Renal cortical epithelial cell (primary cell): ENCODE measurements at places on chromosomes 3 and 15. TPM values are rescaled to one million over a fixed set of nuclear protein-coding genes. Genes with fewer than 3 reads are reported as not detected.

Gene SIDT1
- total RNA-seq, result under 0.01 and 0.52 TPM in 2 replicates

Gene C3orf49
- not detected in 2 replicates for total RNA-seq

Gene RTP3
- total RNA-seq, result not detected in 2 replicates

Gene CKMT1A
- total RNA-seq, result 0.35 TPM in 1 of 2 replicates, not detected in the other

Gene TLR9
- not detected in 2 replicates for total RNA-seq

Gene PPP1R14D
- not detected in 2 replicates for total RNA-seq

Gene RTP4
- total RNA-seq, result 1.1 and 6.9 TPM in 2 replicates

Gene ACSBG1
- total RNA-seq, result 0.20 TPM in 1 of 2 replicates, not detected in the other

Gene ANKUB1
- not detected in 2 replicates for total RNA-seq

Gene ZNF501
- 1.2 and 5.3 TPM in 2 replicates for total RNA-seq

Gene IL17RB
- 1.4 and 10.9 TPM in 2 replicates for total RNA-seq

Gene ARNT2
- 2.8 and 20.8 TPM in 2 replicates for total RNA-seq
